Suppressor macrophage (primary cell): ENCODE measurements at places on chromosomes 7 and 10.
A peak's percentile ranks its signal among the peaks of the same experiment; 100 is the strongest.

DNA sequence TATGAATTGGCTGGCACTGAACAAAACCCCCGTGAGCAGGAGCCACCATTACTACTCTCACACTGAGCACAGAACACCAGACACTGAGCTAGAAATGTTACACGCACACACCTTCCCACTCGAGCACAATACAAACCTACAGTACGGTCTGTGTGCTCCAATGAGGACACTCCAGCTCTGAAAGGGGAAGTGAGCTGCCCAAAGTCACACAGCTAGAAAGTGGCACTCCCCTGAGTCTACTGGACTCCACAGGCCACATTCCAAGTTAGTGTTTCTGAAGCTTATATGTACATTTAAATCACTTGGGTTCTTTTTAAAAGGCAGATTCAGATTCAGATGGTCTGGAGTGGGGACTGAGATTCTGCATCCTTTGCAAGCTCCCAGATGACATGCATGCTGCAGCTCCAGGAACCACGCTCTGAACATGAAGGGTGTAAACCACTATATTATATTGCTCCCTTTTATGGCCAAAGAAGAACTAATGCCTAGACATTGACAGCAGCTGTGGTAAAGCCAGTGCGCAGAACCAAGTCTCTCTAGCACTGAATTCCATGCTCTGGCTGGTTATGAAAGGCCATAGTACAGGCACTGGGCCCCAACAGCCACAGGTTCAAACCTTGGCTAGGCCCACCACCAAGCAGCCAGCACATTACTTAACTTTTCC, 77.1 kb downstream of the FRMPD2 start:
- no peak for DNase-seq

- DNase-seq, result no peak
These were observed 291.2 kb upstream of the MEOX2 start for GRCh38 chr7:15977663-15978062.

DNA sequence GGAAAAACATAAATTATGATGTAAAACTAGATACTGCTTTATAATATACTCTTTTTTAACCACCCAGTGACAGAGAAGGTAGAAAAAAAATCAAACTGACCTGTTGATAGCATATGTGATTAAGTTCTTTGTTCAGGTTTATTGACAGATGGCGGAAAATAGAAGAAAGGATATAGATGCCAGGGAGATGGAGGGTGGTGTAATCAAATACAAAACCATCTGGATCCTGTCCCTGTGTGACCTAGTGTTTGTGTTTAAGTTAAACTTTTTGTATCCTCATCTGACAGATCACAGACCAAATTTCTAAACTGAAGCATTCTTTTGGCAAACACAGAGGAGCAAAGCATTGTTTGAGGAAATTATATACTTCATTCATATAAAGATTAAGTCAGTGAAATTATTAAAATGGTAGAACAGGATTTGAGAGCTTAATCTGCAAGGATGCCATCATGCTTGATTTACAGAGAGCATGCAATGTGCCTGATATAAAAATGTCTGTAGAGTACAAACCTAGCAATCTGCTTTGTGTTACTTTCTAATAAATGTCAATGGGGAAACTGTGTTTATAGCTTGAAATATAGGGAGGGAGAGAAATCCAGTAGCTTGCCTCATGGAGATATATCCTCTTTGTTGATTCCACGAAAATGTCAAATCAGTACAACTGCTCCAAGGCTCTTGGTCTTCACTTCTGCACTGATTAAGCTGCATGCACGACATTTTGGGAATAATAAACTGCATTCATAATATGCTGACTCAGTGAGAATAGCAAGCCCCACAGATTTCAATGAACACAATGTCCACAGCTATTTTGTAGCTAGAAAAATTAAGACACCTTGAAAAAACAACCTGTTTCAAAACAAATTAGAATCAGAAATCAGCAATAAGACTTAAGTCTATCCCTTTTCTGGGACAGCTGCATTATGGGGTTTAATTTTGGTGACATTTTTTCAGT, 39.0 kb downstream of the SEM1 start:
- DNase-seq, result no peak

DNA sequence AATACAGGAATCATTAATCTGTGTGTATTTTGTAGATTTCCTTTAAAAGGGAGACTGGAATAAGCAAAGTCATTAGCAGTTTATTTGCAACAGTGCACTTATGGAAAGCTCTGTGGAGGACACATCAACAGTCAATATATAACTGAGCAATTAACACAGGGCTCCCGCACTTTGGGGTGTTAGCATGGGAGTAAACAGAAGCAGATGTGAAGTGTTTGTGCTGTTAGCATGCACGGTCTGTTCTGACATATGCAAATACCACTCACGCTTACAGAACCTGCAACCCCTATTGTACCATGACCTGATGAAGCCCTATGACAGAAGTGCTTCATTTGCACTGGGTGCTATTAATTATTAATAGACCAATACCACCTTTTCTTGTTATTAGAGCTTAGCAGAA, 118.9 kb downstream of the PPP1R3A start:
- no peak for DNase-seq

- peak; percentile 78 for DNase-seq
These were observed 18.5 kb downstream of the BICC1 start for GRCh38 chr10:58531084-58531695.

DNA sequence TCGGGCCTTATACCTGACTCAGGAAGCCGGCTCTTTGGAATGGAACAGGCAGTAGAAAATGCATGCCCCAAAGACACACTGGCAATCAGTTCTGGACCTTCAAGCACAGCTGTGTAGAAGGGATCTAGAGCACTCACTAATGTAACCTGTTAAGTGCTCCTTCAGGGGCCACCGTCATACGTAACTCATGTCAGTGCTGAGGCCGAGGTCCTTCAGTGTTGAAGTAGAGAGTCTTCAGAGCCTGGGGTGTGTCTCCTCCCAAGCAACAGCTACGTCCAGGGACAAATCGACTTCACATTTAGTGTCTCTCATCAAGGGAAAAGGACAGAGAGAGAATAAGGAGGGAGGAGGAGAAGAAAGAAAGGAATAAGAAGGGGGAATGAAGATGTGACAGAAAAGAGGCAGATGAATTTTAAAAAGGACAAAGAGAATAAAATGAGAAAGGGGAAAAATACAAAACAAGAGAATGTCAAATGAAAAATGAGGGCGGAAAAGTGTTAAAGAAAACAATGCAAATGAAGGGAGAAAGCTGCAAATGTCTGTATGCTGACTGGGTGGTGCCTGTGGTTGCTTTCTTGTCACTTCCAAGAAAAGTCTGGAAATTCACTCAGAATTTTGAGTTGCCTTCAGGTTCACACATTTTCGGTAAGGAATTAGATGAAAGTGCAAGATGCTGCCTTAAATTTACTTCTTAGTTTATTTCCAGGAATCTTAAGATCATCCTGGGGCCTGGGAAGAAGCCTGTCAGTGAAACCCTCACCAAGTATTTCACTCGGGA, 989.4 kb downstream of the GRID1 start:
- no peak for DNase-seq

GRCh38 chr10:21479570-21480315, 45.7 kb downstream of the SKIDA1 start:
- DNase-seq, result no peak

- DNase-seq, result no peak
These were observed 178.5 kb downstream of the ARID5B start for GRCh38 chr10:62079885-62080559.

GRCh38 chr10:26621889-26622711, 75.4 kb upstream of the PDSS1 start:
- DNase-seq, result peak; percentile 86
